ENCODE measurements at places on chromosomes 1 and 21.

DNA sequence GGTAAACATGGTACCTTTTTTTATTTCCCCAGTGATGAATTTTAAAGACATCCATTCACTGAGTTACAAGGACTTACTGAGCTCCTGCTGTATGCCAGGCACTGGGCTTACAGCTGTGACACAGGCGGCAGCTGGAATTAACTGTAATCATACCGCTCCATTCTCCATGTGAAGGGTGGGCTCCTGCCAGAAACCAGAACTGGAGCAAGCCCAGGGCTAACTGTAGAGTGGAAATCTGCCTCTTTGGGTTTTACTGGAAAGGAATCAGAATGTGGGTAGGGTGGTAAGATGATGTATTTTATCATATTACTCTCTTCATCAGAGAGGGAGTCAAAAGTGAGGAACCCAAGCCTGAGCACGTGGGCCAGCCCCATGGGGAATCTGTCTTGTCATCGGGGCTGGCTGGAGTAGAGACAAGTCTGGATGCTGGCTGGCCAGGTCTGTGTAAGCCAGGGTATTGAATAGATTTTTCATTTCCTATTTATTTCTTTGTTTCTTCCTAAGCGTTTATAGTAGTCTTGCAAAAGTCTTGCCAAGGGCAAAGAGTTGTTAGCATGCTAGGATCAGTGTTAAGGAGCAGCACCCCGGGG, 21.5 kb downstream of the FGGY start:
- peak; percentile 52 for DNase-seq
- no peak overlapping the region for H3K4me3 ChIP-seq
- H3K36me3 ChIP-seq, result no peaks in the 10 kb centered on the region
- peaks cover 16% of the 10 kb centered on the region for H3K4me1 ChIP-seq

DNA sequence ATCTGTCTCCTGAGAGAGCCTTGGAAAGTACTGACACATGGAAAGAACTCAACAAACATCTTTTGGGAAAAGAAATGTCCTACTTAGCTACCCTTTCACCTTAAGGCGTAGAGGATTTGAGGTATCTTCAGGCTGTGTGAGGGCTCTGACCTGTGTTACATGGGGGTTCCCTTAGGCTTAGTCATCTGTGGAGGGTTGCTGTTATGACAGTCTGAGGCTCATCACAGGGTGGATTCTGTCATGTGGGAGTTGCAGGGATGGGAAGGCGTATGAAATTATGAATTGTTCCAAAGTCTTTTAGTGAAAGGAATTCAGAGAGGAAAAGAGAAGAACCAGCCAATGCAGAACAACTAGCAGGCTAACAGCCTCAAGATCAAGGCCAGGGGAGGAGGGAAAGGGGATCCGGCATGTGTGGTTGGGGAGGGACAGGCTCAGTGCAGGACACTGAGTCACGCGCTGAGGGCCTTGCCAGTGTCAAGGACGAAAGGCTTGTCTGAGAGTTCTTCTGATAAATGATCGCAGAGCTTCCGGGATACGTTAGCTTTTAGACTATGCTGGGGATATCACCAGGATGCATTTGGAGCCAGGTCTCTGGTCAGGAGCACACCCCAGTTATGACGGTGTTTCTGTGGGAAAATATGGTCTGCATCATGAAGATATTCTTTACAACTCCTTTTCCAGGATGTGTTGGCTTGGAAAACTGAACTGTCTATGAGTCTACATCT, 24.6 kb upstream of the PLA2G2C start:
- H3K27me3 ChIP-seq, result peaks cover 16% of the 10 kb centered on the region
- H3K4me1 ChIP-seq, result peaks cover 22% of the 10 kb centered on the region
- peak overlapping the region; percentile 39 for H3K27ac ChIP-seq
- H3K4me3 ChIP-seq, result no peak overlapping the region
- no peaks in the 10 kb centered on the region for H3K36me3 ChIP-seq

GRCh38 chr1:154479764-154480421, 22.1 kb upstream of the TDRD10 start:
- no peaks in the 10 kb centered on the region for H3K27me3 ChIP-seq
- H3K4me1 ChIP-seq, result peaks cover 4% of the 10 kb centered on the region
- DNase-seq, result peak; percentile 83
- H3K27ac ChIP-seq, result no peak overlapping the region
- no peak overlapping the region for H3K4me3 ChIP-seq
- no peaks in the 10 kb centered on the region for H3K36me3 ChIP-seq

- no peaks in the 10 kb centered on the region for H3K36me3 ChIP-seq
- peak; percentile 73 for DNase-seq
- no peaks in the 10 kb centered on the region for H3K27me3 ChIP-seq
- H3K4me1 ChIP-seq, result 0 out of 2 replicates have a peak, but pooled peaks cover 5% of the 10 kb centered on the region
Observed at GRCh38 chr1:2555634-2556276, 416 bp upstream of the TNFRSF14 start.

- DNase-seq, result no peak
- H3K27me3 ChIP-seq, result no peaks in the 10 kb centered on the region
- peaks cover 19% of the 10 kb centered on the region for H3K36me3 ChIP-seq
Observed at GRCh38 chr1:205735218-205735617, 14.8 kb downstream of the NUCKS1 start.

GRCh38 chr1:154335025-154335714, 9.8 kb downstream of the ATP8B2 start:
- DNase-seq, result peak; percentile 93
- H3K4me3 ChIP-seq, result no peak overlapping the region
- peaks cover 12% of the 10 kb centered on the region for H3K4me1 ChIP-seq
- peak overlapping the region; percentile 77 for H3K27ac ChIP-seq
- peaks cover 72% of the 10 kb centered on the region for H3K36me3 ChIP-seq

DNA sequence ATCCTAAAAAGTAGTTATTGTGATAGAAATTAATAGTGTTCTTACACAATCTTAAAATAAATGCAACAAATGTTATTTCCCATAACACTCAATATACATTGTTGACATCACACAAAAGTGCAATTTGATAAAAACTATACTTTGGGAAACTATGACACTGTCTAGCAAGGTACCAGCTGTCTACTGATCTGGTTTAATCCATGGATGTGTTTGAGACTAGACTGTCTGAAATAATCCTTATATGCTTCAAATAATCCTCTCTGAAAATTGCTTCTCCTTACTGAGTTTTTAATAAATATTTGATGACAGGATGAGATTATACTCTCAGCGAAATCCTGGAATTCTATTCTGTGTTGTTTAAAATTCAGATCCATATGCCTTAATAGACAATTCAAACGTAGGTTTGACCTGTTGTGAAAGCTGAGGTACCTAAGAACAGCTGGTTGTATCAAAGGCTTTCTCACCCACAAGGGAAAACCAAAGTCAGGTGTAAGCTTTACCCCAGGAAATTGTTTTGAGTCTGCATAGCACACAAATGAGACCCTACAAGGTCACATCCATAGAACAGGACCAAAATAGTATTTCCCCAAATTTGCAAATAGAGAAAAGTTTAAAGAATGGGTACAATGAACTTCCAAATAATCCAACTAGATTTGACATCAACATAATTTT, 8.8 kb upstream of the GFI1 start:
- no peaks in the 10 kb centered on the region for H3K36me3 ChIP-seq
- DNase-seq, result no peak
- H3K27ac ChIP-seq, result no peak overlapping the region
- no peaks in the 10 kb centered on the region for H3K4me1 ChIP-seq

GRCh38 chr1:28905921-28906666, 8.3 kb upstream of the EPB41 start:
- H3K27me3 ChIP-seq, result no peaks in the 10 kb centered on the region
- DNase-seq, result no peak
- H3K4me1 ChIP-seq, result no peaks in the 10 kb centered on the region
- no peak overlapping the region for H3K4me3 ChIP-seq
- H3K27ac ChIP-seq, result no peak overlapping the region
- H3K36me3 ChIP-seq, result no peaks in the 10 kb centered on the region

GRCh38 chr1:205260948-205261732, 33.4 kb downstream of the TMCC2 start:
- peak; percentile 63 for DNase-seq
- H3K4me1 ChIP-seq, result peaks cover 21% of the 10 kb centered on the region
- no peaks in the 10 kb centered on the region for H3K27me3 ChIP-seq
- no peak overlapping the region for H3K4me3 ChIP-seq

DNA sequence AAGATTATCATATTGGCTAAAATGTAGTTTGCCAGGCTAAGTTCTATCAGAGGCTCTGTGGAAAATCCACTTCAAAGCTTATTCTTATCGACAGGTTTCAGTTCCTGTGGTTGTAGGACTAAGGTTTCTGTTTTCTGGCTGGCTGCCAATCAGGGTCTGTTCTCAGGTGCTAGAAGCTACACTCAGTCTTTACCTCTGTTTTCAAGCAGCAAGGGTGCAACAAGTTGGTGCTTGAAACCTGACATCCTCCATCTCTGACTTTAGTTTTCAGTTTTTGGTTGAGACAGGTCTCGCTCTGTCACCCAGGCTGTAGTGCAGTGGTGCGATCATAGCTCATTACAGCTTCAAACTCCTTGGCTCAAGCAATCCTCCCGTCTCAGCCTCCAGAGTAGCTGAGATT, 15.3 kb upstream of the TMCO2 start:
- no peak overlapping the region for H3K4me3 ChIP-seq
- no peaks in the 10 kb centered on the region for H3K4me1 ChIP-seq
- DNase-seq, result no peak
- no peak overlapping the region for H3K27ac ChIP-seq
- H3K27me3 ChIP-seq, result no peaks in the 10 kb centered on the region
- peaks cover 63% of the 10 kb centered on the region for H3K36me3 ChIP-seq

DNA sequence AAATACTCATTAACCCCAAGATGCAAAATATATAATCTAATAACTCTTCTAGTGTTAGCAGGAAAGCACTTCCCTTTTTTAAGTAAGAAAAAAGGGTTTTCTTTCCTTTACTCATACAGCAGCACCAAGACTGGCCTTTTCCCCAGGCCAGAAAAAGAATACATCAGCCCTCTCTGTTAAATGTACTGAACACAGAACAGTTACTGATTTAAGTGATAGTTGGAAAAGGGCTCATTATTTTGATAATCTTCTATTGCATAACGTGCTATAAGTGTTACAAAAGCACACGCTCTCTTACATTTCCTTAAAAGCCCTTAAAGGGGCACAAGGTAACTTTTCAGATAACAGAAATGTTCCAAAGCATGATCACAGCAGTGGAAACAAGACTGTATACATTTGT, 142.9 kb downstream of the TIAM1 start:
- peaks cover 37% of the 10 kb centered on the region for H3K4me1 ChIP-seq
- peak overlapping the region; percentile 27 for H3K4me3 ChIP-seq
- peak overlapping the region; percentile 58 for H3K27ac ChIP-seq

DNA sequence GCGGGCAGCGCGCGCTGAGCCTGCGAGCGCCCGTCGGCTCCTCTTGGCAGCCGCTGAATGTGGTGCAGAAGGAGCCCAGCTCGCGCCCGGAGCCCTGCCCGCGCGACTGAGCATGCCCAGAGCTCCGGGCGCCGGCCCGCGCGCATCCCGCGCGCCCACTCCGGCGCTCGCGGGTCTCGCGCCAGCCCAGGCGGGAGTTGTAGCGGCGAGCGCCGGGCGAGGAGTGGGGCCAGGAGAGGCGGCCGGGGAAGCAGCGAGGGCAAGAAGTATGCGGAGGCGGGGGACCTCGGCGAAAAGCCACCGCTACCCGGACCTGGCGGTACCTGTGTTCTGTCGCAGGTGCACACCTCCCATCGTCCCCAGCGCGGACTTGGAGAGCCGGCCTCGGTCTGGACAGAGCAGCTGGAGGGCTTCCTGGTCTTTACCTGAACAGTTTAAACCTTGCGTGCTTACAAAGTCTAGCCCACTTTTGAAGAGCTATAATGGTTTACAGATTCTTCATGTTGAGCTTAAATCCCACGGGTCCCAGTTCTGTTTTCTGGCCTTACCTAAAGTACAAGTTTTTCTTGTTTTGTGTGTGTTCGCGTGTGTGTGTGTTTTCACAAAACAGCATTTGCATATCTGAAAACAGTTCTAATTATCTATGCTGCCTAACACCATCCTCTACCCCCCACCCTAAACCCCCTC, at the start of gene DDAH1:
TSS of gene DDAH1 (minus strand) at position 61 of the 687 bp plus-strand sequence. CDS start 114 bp downstream, outside the sequence.
- H3K36me3 ChIP-seq, result peaks cover 5% of the 10 kb centered on the region
- no peaks in the 10 kb centered on the region for H3K27me3 ChIP-seq
- peaks cover 40% of the 10 kb centered on the region for H3K4me1 ChIP-seq
- H3K27ac ChIP-seq, result peak within 1 kb of the TSS; percentile 83
- peak within 1 kb of the TSS; percentile 83 for H3K4me3 ChIP-seq
- DNase-seq, result peak; percentile 89

GRCh38 chr1:110515041-110515440, 3.9 kb downstream of the KCNA10 start:
- no peaks in the 10 kb centered on the region for H3K36me3 ChIP-seq
- H3K27me3 ChIP-seq, result no peaks in the 10 kb centered on the region
- DNase-seq, result no peak
- no peaks in the 10 kb centered on the region for H3K4me1 ChIP-seq
- no peak overlapping the region for H3K4me3 ChIP-seq

All from GM23248 (cell line).